ENCODE measurements at places on chromosomes 6 and 20. TPM values are rescaled to one million over a fixed set of nuclear protein-coding genes. Genes with fewer than 3 reads are reported as not detected.

DNA sequence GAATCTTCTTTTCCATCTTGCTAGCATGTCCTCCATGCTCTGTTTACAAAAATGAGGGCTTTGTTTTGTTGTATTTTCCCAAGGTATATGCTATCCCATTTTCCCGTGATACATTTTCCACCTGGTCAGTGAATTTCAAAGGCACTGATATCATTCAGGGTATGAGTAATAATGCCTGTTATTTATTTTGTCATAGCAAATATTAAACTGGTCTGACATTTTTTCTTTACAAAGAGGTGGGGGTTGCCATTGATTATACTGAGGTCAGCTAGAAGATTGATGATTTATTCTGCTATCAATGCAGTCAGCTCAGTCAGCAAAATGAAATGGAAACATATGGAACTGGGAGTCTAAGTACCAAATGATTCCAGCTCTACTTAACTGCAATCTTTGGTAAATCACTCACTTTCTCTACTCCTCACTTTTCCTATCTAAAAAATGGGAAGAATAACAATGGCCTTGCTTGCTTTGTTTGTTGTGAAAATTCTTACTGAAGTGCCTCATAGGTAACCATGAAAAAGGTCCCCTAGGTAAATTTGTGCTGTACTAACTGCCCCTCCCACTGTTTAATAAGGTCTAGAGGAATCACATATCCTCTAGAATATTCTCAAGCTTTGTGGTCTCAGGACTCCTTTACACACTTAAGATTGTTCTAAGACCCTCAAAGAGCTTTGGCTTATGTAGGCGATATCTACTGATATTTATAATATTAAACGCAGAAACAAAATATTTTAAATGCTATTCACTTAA lies 64.0 kb downstream of the ARHGAP18 start:
- no peaks in the 10 kb centered on the region for H3K27me3 ChIP-seq
- no peak overlapping the region for H3K4me3 ChIP-seq
- no peaks in the 10 kb centered on the region for H3K4me1 ChIP-seq
- no peak for DNase-seq
- no peak overlapping the region for H3K27ac ChIP-seq

DNA sequence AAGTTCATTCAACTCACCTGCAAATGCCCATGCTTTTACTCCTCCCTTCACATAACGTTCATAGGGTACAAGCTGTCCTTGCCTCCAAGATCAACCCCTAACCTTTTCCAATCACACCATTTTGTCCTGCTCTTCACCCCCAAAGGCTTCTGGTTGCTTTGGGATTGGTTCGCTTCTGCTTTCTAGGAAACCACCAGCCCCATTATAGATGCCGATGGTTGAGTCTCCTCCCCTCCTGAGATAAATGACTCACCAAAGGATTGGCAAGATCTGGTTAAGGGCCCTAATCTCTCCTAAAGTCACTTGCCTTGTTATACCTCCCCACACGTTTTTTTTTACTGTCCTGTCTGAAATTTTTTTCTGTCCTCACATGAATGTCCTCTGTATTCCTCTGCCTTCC lies 311.4 kb downstream of the HACE1 start:
- H3K27ac ChIP-seq: no peak overlapping the region
- H3K27me3 ChIP-seq: peaks cover 19% of the 10 kb centered on the region
- no peaks in the 10 kb centered on the region for H3K36me3 ChIP-seq
- DNase-seq: no peak

GRCh38 chr6:13794184-13794583 lies 20.2 kb downstream of the MCUR1 start:
- H3K4me3 ChIP-seq: no peak overlapping the region
- no peaks in the 10 kb centered on the region for H3K27me3 ChIP-seq
- DNase-seq: no peak
- peak overlapping the region; percentile 9 for H3K27ac ChIP-seq
- H3K4me1 ChIP-seq: peaks cover 30% of the 10 kb centered on the region

- no peak for DNase-seq
- H3K4me1 ChIP-seq: peaks cover 5% of the 10 kb centered on the region
- peaks cover 14% of the 10 kb centered on the region for H3K36me3 ChIP-seq
- no peak overlapping the region for H3K27ac ChIP-seq
Measured at GRCh38 chr20:60294632-60295031, 336.4 kb downstream of the CDH26 start.

GRCh38 chr20:14996883-14997672 lies 659.7 kb upstream of the FLRT3 start:
- H3K4me3 ChIP-seq: no peak overlapping the region
- H3K27ac ChIP-seq: no peak overlapping the region
- no peak for DNase-seq
- H3K36me3 ChIP-seq: no peaks in the 10 kb centered on the region

GRCh38 chr20:36234771-36235320 lies 1.4 kb upstream of the AAR2 start:
- H3K27me3 ChIP-seq: no peaks in the 10 kb centered on the region
- H3K4me3 ChIP-seq: no peak overlapping the region
- peaks cover 27% of the 10 kb centered on the region for H3K4me1 ChIP-seq
- H3K27ac ChIP-seq: no peak overlapping the region
- H3K36me3 ChIP-seq: no peaks in the 10 kb centered on the region
- no peak for DNase-seq

DNA sequence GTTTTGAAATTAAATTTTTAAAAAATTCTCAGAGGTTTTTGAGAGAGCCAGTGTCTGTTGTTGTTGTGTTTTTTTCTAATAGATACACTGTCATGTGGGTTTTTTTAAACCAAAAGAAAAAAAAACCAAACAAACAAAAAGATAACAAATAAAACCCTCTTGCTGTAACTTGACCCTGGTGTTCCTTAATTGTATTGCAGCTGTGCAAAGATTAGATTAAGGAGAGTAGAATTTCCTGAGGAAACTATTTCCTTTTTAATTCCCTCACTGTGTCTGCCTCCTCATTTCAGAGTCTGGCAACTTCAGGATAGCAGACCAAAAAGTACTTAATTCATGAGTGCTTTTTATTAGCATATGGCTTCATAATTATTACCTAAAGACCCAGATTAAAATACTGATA lies 281.9 kb downstream of the EPM2A start:
- H3K27ac ChIP-seq: no peak overlapping the region
- H3K4me3 ChIP-seq: no peak overlapping the region
- H3K4me1 ChIP-seq: no peaks in the 10 kb centered on the region
- H3K36me3 ChIP-seq: no peaks in the 10 kb centered on the region

- H3K27me3 ChIP-seq: no peaks in the 10 kb centered on the region
- H3K4me1 ChIP-seq: no peaks in the 10 kb centered on the region
- no peaks in the 10 kb centered on the region for H3K36me3 ChIP-seq
Measured at GRCh38 chr6:74356391-74356790, 660.4 kb downstream of the CD109 start.

GRCh38 chr6:83511266-83511665 lies 1.1 kb upstream of the PRSS35 start:
- H3K4me3 ChIP-seq: no peak overlapping the region
- no peaks in the 10 kb centered on the region for H3K36me3 ChIP-seq
- peaks cover 48% of the 10 kb centered on the region for H3K27me3 ChIP-seq
- H3K4me1 ChIP-seq: peaks cover 4% of the 10 kb centered on the region
- no peak overlapping the region for H3K27ac ChIP-seq

DNA sequence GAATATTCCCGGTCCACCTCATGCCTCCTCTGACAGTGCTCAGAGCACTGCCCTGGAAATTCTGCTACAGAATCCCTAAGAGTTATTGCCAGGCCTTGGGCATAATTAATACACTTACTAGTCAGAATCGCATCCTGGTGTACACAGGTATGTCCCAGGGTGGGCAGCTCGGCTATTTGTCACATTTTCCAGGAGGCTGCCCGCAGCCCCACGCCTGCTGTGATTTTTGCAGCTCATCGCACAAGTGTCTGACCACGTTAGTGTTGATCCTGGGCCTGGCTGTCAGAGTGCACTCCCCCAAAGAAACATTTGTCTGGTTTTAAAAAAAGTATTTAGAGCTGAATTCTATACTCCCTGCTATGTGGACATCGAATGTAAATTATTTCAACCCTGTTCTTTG lies 105.4 kb downstream of the CD83 start:
- H3K27me3 ChIP-seq: no peaks in the 10 kb centered on the region
- peaks cover 13% of the 10 kb centered on the region for H3K36me3 ChIP-seq
- H3K4me1 ChIP-seq: peaks cover 16% of the 10 kb centered on the region
- no peak for DNase-seq
- no peak overlapping the region for H3K4me3 ChIP-seq

DNA sequence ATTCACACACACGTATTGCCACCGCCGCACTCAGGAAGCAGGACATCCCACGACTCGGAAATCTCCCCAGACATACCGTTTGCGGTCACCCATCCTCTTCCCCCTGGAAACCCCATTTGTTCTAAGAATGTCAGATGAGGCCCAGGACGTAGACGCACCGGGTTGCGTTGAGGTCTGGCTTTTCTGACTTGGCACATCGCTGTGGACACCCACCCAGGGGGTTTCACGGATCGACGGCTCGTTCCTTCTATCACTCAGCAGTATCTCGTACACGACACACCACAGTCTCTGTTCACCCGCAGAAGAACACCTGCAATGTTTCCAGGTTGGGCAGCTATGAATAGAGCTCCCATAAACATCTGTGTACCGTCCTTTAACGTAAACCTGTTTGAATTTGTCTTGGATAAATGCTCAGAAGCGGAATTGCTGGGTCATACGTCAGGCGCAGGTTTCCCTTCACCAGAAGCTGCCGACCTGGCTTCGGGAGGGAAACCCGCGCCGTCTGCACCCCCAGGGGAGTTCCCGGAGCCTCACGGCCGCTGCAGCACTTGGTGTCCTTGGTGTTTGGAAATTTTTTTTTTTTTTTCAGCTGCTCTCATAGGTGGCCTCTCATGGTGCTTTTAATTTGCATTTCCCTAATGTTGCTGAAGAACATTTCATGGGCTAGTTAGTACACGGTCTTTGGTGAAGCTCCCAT lies 9.3 kb upstream of the EEF1A2 start:
- H3K36me3 ChIP-seq: no peaks in the 10 kb centered on the region
- DNase-seq: no peak
- H3K4me1 ChIP-seq: no peaks in the 10 kb centered on the region
- no peak overlapping the region for H3K4me3 ChIP-seq
- H3K27ac ChIP-seq: no peak overlapping the region
- H3K27me3 ChIP-seq: peaks cover 61% of the 10 kb centered on the region

DNA sequence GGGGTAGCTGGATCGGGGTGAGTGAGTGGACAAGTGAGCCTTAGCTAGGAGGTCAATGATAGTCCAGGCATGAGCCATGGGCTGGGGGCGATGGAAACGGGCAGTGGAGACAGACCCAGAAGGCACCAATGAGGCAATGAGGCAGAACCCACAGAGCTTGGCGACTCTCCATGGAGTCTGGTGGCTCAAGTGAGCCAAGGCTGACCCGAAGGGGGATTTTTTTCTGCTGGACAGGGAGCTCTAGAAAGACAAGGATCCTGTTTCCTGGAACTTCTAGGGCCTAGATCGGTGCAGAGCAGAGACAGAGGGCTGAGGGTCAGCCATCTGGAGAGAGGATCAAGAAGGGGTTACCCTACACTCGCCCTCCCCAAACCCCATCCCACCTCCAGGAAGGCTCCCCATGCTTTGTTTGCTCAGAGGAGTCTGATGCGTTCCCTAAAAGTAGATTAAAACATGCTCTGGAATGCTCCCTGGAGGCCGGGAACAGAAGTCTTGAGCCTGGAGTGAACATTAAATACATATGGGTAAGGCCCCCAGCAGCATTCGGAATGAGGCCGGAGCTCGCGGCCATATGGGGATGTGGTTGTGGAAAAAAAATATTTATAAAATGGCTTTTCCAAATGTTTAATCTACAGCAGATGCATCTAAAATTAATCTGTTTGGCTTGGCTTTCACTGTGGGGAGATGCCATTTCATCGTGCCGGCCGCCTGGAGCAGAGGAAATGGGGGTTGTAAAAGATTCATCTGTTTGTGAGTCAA lies 237.8 kb upstream of the PMEPA1 start:
- no peaks in the 10 kb centered on the region for H3K4me1 ChIP-seq
- DNase-seq: no peak
- no peak overlapping the region for H3K4me3 ChIP-seq
- no peaks in the 10 kb centered on the region for H3K27me3 ChIP-seq

DNA sequence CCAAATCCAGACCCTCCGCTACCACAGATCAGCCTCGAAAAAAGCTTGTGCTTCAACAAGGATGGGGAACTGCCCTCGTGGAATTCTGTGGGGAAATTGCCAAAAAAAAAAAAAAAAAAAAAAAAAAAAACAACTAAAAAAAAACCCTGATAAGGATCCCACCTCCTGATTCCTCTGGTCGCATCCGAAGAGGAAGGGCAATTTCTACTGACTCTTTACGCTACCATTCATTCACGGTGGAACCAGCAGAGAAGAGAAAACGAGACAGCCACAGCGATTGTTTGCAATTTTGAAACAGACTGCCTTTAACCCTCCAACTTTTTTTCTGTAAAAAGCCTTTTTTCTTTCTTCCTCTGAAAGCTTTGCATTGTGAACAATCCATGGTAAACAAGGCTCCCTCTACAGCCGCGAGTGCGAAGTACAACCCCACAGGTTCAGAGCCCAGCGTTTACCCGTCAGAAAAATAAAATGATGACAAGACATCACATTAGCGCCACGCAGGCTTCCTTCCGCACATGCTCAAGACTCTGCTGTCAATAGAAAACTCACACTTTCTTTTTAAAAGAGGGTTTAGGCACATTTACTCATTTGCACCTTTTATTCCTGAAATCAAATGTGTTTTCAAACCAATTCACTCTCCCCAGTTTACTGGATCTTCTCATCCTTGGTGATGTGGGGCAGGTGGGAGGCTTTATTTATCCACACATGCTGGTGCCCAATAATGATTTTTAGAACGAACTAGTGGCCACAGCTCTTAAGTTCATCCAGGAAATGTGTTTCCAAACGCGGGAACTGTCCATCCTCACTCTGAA lies 100.0 kb downstream of the NOL4L start:
- H3K27ac ChIP-seq: peak overlapping the region; percentile 94
- H3K27me3 ChIP-seq: no peaks in the 10 kb centered on the region
- DNase-seq: peak; percentile 77
- H3K36me3 ChIP-seq: no peaks in the 10 kb centered on the region
- peak overlapping the region; percentile 88 for H3K4me3 ChIP-seq

The GHRH gene
- total RNA-seq: not detected

The CDH26 gene
- total RNA-seq: 2.4 TPM

The EPPIN gene
- not detected for total RNA-seq

The CGA gene
- total RNA-seq: not detected

The SCRT2 gene
- total RNA-seq: not detected

The SLC17A3 gene
- total RNA-seq: 1.7 TPM

The SUMO4 gene
- total RNA-seq: 7.2 TPM
